ENCODE measurements at places on chromosomes 6 and 20. TPM values are rescaled to one million over a fixed set of nuclear protein-coding genes. Genes with fewer than 3 reads are reported as not detected.

- no peak for ATAC-seq
Observed at GRCh38 chr6:136880748-136881460, 41.2 kb upstream of the SLC35D3 start.

GRCh38 chr20:48489046-48489463 is 338.7 kb downstream of the PREX1 start:
- no peak for ATAC-seq

The CCN5 gene
- 1.9 TPM for total RNA-seq

DNA sequence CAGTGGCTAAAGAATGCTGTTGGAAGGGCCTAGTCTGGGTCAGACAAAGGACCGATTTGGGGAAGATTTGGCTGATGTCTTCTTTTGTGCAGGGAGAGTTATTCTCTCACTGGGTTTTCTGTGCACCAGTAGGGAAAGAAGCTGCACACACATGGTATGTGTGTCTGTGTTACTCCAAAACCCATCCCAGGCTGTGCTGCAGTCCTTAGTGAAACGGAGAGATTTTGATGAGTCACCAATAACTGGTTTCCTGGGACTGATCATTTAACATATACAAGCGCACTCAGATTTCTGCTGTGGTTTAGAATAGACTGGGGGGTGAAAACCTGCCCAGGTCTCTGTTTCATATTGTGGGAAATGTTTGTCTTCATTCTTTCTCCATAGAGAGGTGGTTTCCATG is 1049.8 kb downstream of the KIF16B start:
- ATAC-seq: no peak

The MUC22 gene
- total RNA-seq: 0.88 TPM

The BMP2 gene
- 3.5 TPM for total RNA-seq

The IL17F gene
- 0.20 TPM for total RNA-seq

DNA sequence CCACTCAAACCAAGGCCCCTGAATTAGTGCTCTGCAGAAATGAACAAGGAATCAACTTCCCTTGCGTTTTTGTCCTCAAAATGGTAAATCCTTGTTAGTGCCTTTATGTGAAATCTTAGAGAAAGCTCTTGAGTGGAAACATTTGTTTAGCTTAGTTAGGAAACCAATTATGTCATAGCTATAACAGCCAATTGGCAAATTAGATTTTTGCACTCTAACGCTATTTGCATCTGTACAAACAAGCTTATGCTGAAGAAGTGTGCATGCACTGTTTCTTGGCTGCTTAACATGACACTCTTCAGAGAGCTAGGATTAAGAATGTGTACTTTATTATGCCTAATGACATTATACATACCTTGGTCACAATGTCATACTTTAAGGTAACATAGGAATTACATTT is 622.6 kb upstream of the SLC35B3 start:
- no peak for ATAC-seq

- ATAC-seq: no peak
Observed at GRCh38 chr6:11459079-11459610, 78.4 kb upstream of the TMEM170B start.

GRCh38 chr6:168149015-168149414 is 70.0 kb upstream of the FRMD1 start:
- no peak for ATAC-seq

Measured in esophagus mucosa (tissue), 1 donor.